ENCODE measurements at places on chromosomes 3 and 15.

DNA sequence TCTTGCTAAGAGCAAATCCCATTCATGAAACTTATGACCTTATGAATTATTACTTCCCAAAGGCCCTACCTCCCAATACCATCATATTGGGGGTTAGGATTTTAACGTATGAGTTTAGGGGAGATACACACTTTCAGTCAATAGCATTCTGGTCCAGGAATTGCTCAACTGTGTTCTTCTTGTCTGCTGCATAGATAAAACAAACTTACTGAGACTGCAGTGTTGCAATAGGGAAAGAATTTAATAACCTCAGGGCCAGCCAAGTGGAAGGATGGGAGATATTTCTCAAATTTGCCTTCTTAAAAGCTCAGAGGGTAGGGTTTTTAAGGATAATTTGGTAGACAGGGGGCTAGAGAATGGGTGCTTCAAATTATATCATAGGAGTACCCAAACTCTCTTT is 625.8 kb downstream of the OTOL1 start:
- DNase-seq: no peak

- DNase-seq: no peak
Observed at GRCh38 chr15:90489944-90490343, 39.8 kb upstream of the CRTC3 start.

GRCh38 chr15:52795464-52796227 is 5.5 kb upstream of the ONECUT1 start:
- DNase-seq: no peak

- DNase-seq: no peak
Observed at GRCh38 chr3:52895418-52895817, 1.9 kb downstream of the STIMATE start.

DNA sequence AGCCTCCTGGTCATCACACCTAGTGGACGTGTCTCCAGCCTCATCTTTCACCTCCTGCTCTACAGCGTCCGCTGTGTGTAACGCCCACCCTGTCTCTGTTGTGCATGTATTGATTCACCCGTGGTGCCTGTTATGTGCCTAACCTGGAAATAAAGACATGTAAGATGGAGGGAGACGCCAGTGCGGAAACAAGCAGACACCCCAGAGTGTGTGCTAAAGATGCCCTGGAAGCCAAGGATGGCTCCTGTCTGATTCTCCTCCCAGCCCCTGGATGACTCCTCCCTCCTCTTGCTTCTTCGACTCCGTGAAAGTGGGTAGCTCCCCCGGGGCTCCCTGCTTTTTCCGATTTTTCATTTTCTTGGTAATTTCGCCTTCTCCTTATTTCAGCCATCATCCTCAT is 241.8 kb downstream of the ADAMTS17 start:
- DNase-seq: no peak

GRCh38 chr3:128348805-128349531 is 117.7 kb downstream of the DNAJB8 start:
- DNase-seq: no peak

- no peak for DNase-seq
Observed at GRCh38 chr3:136070953-136071949, 105.7 kb downstream of the PPP2R3A start.

DNA sequence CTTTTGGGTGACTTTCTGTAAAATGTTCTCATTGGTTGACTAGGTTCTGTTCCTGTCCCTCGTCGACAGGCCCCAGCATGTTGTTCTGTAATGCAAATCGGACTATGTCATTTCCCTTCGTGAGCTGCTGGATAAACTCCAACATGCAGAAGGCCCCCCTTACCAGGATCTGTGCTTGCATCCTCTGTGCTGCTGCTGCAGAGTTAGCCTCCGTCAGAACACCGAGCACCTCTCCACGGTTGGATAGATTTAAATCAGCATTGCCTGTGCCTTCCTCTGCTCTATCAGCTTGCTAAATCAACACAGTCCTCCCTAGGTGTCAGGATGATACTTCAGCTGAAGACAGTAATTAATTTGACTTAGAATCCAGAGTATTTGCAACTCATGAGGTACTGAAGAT is 12.7 kb upstream of the MINDY4B start:
- no peak for DNase-seq

DNA sequence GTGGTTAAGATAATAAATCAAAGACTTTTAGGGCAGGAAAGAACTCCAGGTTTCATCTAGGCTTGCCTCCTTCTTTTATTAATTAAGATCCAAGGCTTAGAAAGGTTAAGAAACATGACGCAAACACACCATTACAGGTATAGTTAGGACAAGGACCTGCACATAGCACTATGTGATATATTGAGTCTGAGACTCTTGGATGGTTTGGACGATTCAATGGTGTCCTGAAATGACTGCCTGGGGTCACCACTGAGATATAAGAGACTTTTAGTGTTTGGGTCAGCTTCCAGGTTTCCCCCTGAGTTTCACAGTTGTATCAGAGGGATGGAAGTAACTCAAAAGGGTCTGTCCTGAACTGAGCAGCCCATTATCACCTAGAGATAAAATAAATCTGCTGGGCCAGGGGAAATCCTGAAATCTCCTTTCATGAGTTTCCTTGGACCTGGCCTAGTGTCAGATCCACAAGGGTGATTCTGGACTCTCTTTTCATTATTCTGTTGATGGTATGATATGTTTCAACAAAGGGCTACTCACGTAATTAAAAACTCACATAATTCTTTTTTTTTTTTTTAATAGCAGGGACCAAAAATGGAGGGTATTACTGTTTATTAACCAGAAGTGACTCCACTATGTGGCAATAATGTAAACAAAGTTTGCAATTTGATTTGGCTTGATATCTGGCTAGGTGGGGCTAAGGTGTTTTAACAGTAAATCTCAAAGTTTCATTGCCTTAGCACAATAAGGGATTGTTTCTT is 55.6 kb upstream of the ADGRG7 start:
- no peak for DNase-seq

- DNase-seq: no peak
Observed at GRCh38 chr3:196620161-196620604, 19.3 kb upstream of the NRROS start.

- DNase-seq: no peak
Observed at GRCh38 chr15:79314811-79315210, 3.9 kb downstream of the TMED3 start.

DNA sequence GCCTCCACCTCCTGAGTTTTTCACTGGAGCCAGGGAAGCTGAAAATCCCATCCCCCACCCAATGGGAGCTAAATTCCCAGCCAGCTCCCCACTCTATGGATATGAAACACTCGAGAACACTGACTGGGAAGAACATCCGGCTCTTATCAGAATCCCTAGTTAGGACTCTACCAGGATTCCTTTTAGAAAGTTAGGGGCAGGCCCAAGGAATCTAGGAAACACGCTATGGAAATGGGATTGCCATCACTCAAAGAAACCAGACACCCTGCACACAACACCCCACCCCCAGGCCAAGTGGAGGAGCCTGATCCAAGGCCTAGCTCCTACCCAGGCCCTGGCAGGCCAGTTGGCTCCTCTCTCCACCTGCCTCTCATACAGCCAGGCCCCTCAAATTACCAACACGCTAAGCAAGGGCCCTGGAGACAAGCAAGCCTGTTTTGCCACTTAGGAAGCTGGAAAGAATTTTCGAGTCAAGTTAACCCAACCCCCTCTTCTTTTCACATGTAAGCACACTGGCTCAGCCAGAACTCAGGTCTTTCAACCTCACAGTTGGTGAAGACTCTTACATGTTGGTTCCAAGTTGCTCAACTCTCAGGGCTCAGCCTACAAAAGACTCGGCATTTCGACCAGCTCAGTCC is 75.5 kb downstream of the RBPMS2 start:
- no peak for DNase-seq

DNA sequence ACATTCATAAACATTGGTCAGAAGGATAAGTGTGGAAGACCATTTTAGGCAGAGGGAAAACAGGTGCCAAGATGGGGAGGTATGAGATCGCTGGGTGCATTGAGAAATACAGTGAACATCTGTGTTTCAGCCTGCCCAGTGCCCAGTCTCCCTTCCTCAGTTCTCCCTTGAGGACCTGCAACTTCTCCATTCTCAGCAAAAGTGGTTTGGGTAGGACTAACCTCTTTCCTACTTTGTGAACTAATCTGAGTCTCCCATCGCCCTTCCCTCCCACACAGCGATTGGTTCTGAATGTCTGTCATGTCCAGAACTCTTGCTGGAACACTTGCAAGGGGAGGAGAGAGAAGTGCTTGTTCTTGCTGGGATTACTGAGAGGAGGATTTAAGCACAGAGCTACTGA is 10.9 kb upstream of the CCNL1 start:
- no peak for DNase-seq

- DNase-seq: peak; percentile 37
Observed at GRCh38 chr3:146326875-146327543, 76.1 kb upstream of the PLSCR4 start.

- DNase-seq: no peak
Observed at GRCh38 chr15:83012636-83013035, 1.2 kb upstream of the C15orf40 start.

DNA sequence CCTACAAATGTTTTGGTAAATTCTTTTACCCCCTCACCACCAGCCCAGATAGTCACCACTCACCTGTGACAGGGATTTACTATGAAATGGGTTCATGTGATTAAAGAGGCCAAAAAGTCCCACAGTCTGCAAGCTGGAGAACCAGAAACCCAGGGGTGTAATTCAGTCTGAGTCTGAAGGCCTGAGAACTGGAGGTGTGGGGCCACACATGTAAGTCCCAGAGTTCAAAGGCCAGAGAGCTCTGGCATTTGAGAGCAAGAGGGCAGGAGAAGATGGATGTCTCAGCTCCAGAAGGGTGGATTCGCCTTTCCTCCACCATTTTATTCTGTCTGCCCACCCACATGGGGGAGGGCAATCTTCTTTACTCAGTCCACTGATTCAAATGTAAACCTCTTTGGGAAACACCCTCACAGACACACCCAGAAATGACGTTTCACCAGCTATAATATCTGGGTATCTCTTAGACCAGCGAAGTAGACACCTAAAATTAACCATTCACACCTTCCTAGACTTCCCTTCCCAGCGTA is 11.9 kb downstream of the RTP3 start:
- no peak for DNase-seq

GRCh38 chr3:107589454-107589853 is 66.7 kb downstream of the BBX start:
- DNase-seq: no peak

All from HS-5 (cell line).